ENCODE measurements at places on chromosomes 2 and 18.
A peak's percentile ranks its signal among the peaks of the same experiment; 100 is the strongest.

GRCh38 chr2:156157670-156158069 lies 174.9 kb downstream of the NR4A2 start:
- DNase-seq = no peak

- no peak for DNase-seq
Observed at GRCh38 chr2:36414307-36414706, 58.7 kb downstream of the CRIM1 start.

DNA sequence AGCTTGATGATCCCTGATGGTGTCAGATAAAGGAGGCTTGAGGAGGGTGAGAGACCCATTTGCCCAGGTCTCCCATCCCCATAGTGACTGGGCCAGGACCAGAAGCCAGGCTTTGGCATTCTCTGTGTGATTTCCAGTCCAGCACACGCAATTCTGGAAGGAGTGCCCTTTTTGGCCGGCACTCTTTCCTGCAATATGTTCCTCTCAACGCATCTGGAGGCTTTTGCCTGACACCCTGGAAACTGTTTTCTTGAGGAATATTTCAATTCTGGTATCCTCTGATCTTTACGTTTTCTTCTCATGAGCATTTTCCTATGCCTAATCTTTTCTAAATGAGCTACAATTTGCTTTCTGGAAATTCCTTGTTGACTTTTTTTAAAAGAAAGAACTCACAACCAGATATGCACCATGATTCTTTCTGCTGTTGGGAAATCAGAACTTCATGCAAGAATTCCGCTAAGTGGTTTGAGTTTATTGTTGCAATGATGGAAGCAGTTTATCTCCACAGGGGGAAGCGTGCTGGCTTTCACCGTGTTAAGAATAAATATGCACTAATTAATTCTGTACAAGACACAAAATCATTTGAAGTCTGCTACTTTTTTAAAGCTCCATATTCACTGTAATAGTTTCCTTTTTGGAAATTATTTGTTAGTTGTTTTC lies 143.7 kb downstream of the NAPG start:
- DNase-seq = no peak

DNA sequence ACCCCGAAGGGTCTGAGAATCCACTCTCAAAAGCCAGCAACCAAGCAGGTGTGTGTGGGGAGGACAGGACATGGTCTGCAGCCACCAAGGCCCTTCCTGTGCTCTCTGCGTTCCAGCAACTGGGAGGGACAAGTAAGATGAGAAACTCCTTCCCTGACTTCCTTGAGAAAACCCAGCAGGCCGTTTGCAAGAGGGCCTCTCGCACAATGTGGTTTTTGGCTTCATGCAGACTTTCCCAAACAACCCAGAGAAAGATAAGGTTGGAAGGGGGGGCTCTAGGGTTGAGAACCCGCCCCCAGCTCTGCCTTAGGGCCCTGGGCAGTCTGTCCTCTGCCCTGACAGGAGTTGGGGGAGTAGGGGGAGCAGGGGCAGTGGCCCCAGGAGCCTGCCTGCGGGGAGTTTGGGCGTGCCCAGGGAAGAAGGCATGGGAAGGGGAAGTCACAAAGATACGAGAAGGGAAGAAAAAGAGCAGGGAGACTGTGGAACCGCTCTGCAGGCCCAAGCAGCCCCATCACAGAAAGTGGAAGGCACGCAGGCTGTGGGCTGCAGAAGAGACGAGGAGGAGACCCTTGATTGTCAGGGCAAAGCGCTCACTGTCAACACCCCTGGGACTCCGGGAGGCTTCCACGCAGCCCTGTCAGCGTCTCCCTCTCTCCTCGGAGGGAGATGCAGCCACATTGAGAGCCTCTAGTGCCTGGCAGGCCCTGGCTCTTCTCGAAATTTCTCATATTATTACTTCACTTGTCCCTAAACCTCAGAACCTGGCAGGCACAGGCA lies 99.8 kb downstream of the SMAD7 start:
- DNase-seq = peak; percentile 79

GRCh38 chr2:236633219-236633570 lies 63.6 kb downstream of the ACKR3 start:
- DNase-seq = peak; percentile 52

GRCh38 chr2:201122276-201122675 lies 6.3 kb downstream of the CFLAR start:
- no peak for DNase-seq

DNA sequence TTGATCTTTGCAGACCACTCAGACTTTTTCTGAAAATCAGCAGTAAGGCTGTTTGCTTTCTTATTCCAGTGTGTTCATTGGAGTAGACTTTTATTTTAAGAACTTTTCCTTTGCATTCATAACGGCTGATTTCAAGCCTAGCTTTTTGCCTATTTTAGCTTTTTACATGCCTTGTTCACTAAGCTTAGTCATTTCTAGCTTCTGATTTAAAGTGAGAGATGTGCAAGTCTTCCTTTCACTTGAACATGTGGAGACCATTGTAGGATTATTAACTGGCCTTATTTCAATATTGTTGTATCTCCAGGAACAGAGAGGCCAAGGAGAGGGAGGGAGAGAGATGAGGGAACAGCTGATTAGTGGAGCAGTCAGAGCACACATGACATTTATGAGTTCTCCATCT lies 32.1 kb downstream of the RNMT start:
- DNase-seq = no peak

DNA sequence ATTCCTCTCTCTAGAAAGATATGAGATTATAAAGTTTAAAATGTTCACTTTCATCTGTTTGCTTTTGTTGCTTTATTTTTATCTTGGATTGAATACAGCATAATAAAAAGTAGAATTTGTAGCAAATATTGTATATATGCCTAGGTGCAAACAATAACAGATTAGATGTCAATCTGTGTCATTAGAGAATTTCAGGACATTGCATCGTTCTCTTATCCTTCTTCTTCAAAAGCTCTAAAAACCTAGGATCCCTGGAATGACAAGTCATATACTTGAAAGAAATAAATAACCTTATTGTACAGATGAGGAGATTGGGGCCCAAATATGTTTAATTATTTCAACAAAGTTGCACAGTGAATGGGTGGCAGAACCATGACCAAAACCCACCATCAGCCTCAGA lies 102.8 kb upstream of the BZW1 start:
- DNase-seq = no peak

DNA sequence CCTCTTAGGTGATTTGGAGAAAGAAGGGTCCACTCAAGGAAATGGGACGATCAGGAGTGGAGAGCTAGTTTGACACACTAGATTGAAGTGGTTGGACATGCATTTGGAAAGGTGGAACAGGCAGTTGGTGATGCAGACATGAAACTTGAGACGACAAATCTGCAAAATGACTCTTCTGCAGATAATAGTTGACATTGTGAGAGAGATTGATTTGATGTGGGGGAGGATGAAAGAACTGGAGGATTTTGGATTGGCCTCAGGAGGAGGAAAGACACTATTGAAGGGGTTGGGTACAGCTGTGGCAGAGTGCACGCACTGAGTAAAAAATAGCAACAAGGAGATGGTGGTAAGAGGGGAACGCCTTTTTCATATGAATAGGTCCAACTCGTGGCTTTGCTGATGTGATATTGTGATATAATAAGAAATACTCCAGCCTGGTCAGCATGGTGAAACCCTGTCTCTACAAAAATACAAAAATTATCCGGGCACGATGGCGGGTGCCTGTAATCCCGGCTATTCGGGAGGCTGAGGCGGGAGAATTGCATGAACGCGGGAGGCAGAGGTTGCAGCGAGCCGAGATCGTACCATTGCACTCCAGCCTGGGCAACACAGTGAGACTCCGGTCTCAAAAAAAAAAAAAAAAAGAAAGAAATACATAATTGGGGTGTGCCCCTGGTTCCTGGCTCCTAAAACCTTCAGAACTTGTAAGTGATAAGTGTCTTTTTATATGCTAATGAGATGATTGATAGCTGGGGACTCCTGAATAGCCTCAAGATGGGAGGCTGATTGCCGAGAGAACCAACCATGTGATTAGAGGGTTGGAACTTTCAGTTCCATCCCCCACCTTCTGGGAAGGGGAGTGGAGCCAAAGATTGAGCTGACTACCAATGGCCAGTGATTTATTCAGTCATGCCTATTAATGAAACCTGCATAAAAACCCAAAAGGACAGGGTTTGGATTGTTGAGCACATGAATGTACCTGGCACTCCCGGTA lies 9.7 kb downstream of the TTLL4 start:
- no peak for DNase-seq

- DNase-seq = no peak
Observed at GRCh38 chr18:69564602-69565001, 163.9 kb downstream of the DOK6 start.

GRCh38 chr18:58507880-58508279 lies 121.0 kb downstream of the ALPK2 start:
- DNase-seq = no peak

- DNase-seq = no peak
Observed at GRCh38 chr18:5294113-5294456, 1.4 kb downstream of the ZBTB14 start.

GRCh38 chr2:60158262-60158661 lies 395.2 kb downstream of the BCL11A start:
- DNase-seq = no peak

DNA sequence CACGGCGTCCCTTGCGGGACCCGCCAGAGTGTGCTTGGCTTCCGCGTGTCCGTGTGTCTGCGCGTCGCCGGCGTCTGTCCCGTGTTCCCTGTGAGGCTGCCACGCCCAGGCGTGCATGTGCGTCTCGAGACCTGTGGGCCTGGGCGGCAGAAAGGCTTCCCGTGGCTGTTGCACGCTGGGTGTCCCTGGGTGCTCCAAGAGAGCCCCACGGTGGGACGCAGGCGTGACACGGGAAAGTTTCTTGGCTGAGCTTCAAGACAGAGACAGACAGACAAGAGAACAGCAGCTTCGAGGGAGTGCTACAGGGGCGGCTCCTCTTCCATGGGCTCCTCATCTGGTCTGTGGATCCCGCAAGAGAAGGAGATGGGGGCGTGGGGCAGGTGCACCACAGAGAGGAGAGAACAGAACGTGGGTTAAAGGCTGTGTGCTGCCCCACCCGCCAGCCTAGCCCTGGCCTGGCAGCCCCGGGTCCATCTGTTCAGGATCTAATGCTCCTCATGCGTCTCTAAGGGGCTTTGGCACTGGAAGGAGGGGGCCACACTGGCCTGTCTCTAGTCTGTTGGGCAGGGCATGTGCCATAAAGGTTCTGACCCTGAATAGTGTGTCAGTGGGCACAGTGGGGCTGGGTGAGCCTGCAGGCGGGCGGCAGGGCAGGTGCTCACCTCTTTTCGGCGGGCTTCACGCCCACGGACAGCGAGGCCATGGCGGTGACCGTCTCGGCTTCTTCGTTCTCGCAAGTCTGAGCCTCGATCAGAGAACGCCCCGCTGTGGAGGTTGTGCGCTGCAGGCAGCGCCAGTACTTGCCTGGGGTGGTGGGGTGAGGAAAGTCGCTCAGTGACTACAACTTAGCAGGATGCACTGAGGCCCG lies 205.1 kb downstream of the TWIST2 start:
- no peak for DNase-seq

GRCh38 chr18:54228364-54228763 lies 3.9 kb upstream of the MBD2 start:
- DNase-seq = no peak

DNA sequence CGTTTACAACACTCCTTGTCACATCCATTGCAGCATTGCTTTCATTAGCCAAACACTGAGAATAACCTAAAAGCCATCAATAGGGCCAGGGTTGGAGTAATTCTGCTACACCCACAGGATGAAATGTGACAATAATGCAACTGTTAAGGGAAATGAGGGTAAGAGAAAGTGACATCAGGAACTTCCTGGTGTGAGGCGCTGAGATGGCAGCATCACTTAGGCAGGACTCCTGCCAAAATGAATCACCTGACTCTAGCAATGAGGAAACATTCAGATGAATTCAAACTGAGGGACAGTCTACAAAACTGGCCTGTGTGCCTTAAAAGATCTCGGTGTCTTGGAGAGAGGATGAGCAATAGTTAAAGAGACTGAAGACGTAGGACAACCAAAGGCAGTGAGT lies 115.6 kb upstream of the AGAP1 start:
- DNase-seq = no peak

DNA sequence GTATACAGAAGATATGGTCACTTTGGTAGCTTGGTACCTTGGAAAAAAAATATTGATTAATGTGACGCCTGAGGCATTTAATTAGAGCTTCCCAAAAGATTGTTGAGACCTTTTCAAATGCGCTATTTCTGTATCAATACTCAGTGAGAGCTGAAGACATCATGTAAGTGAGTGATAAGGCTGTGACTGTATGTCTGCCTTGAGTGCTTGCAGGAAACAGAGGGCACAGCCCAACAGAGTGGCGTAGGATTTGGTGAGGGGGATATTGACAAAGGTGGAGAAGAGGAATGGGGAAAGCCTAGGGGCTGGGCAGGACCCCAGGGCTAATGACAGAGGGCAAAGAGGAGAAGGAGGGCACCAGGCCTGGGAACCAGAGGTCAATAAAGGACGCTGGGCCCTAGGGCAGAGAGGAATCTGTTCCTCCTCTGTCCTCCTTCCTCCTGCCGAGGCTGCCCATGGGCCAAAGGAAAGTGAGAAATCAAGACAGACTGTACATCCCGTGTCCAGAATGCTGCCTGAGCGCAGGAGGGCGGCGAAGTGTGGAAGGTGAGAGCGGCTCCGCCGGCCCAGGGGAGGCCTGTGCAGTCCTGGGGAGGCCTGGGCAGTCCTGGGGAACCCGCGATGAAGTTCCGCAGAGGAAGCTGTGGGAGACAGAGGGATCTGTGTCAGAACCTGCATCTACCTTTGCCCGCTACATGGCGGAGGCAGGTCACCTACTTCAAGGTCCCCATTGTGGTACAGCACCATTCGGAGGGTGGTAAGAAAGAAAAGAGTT lies 228.6 kb upstream of the PIEZO2 start:
- no peak for DNase-seq

DNA sequence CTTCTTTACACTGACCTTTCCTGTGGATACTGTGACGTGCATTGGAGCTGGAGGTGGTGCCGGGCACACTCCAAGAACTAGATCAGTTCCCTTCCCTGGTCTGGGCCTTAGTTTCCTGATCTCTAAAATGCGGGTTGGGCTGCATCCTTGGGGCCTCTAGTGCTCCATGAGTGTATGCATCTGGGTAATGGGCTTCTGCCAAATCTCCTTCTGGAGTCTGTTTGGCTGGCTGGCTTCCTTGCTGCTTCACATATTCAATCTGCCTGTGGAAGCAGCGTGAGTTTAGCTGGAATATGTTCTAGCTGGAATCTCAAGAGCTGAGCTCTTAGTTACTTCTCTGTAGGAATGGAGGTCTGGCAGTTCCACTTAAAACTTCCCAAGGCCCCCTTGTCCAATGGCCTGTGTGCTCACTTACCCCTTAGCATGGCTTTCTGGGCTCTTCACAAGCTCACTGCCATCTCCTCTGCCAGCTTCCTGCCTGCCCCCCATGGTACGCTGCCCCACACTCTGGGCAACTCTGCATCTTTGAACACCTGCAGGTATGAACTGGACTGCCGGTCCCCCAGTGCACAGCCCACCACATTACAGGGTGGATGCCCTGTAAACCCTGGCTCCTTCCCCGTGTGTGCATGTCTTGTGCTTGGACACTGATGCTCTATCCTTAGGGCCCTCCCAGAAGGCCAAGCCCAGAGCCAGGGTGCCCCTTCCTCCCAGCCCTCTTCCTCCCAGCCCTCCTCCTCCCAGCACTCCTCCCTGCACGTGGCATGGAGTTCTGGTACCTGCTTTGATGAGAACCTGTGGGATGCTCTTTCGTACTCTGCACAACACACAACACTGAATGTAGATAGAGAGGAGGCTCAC lies 103.6 kb upstream of the SMAD2 start:
- no peak for DNase-seq

- no peak for DNase-seq
Observed at GRCh38 chr2:216281316-216281715, 91.0 kb downstream of the MARCHF4 start.

GRCh38 chr2:105732101-105732500 lies 12.6 kb upstream of the NCK2 start:
- DNase-seq = no peak

- DNase-seq = no peak
Observed at GRCh38 chr2:118643294-118643693, 204.2 kb downstream of the EN1 start.

Measured in ascending aorta (tissue), 2 donors.